ENCODE measurements at places on chromosomes 3 and 15.

- peak; percentile 44 for DNase-seq
These were observed 47.0 kb upstream of the TRIM42 start for GRCh38 chr3:140630866-140631265.

DNA sequence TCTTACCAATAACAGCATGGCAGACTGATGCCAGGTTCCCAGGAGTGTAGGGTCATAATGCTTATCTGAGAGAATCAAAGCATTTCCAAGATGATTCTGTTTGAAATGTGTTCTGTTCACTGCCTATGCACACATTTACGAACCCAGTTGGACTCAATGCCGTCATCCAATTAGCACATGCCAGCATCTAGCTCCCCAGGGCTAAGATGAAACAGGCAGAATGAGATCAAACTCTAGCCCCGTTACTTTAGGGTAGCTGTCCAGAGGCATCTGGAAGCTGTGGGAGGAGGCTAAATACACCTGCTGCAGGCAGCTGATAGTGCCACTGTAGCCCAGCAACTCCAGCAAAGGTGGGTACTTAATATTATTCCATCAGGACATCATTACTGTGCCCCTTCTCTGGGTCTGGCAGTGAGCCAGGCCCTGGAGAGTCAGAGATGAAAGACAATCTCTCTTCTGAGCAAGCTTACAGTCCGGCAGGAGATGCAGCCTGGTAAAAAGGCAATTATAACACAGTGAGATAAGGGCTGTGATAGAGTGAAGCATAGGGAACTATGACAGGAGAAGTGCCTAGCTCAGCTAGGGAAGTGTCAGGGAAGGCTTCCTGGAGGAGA is 156.4 kb upstream of the PPP2R3A start:
- DNase-seq, result no peak

- no peak for DNase-seq
These were observed 47.7 kb upstream of the C2CD4B start for GRCh38 chr15:62212741-62213140.

GRCh38 chr15:96359616-96360521 is 29.4 kb downstream of the NR2F2 start:
- no peak for DNase-seq

DNA sequence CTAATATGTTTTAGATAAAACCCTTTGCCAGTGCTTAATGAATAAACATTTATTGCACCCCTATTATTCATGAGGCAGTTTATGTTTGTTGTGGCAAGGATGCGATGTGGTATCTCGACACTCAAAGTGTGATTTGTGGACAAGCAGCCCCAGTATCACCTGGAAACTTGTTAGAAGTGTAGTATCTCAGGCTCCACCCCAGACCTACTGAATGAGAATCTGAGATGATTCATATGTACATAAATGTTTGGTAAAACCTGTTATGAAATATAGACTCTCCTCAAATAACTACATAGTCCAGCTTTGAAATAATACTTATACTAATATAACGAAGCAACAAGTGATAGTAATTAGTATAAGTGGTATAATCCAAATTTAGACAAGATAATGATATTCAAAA is 914.8 kb downstream of the TUSC7 start:
- no peak for DNase-seq

DNA sequence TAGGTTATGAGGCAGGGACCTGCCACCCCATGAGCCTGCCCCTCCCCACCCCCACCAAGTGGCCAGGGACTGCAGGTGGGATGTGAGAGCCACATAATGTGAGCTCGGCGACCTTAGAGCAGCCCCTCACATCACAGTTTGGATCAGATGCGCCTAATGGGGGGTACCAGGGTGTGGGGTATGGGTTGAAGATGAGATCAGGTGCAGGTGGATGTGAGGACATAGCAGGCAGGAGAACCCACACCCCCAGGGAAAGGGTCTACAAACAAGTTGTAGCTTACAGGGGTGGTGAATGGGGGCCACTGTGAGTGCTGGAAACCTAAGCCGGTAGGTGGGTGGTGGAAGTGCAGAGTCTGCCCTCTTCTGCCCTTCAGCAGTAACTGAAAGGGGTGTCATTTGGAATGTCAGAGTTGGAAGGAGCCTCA is 94.0 kb downstream of the CORO2B start:
- peak; percentile 5 for DNase-seq

- DNase-seq, result no peak
These were observed 96.0 kb upstream of the TSC22D2 start for GRCh38 chr3:150312018-150312657.

DNA sequence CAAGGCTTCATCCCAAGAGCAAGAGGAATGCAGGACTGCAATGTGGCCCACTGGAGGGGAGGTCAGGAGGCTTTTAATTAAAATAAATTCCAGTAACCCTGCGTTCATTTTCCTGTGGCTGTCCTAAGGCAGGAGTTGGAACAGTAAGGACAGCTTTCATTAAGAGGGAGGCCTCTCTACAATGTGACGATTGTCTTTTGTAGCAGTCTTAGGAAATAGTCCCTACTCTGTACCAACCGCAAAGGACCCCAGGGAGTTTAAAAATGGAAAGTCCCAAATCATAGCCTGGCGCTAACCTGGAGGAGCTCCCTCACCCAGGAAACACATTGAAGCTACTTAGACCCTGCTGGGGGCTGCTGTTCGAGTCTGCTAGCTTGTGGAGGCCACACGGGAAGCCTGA is 62.8 kb downstream of the SYNM start:
- no peak for DNase-seq

GRCh38 chr3:149296972-149297371 is 36.5 kb downstream of the TM4SF18 start:
- DNase-seq, result peak; percentile 31

DNA sequence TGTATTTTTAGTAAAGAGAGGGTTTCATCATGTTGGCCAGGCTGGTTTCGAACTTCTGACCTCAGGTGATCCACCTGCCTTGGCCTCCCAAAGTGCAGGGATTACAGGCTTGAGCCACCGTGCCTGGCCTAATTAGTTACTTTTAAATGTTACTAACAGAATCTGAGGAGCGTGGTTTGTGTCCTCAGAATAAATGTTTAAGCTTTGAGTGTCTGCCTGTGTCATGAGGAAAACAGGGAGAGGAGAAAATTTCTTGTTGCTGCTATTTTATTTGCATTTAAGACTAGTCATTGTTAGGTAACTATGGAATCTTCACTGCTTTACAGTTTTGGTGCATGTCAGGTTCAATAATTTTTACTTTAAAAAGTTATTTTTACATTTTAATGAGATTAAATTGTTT is 68.8 kb downstream of the TCF12 start:
- DNase-seq, result no peak

DNA sequence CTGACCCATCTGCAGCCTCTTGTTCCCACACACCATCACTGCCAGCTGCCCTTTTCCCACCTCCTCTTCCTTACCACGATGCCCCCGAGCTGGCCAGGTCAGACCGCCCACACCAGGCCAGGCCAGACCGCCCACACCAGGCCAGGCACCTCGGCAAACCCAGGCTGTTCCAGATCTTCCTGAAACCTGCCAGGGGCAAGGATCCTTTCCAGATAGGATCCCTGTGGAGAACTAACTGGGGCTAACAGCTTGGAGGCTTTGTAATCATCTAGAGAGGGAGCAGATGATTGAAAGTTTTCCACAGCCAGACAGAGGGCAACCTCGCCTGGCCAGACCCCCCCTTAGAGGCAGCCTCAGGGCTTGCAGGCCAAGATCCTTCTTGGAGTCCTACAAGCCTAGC is 287.3 kb upstream of the TLE3 start:
- no peak for DNase-seq

GRCh38 chr15:49750553-49750952 is 129.7 kb downstream of the DTWD1 start:
- no peak for DNase-seq

DNA sequence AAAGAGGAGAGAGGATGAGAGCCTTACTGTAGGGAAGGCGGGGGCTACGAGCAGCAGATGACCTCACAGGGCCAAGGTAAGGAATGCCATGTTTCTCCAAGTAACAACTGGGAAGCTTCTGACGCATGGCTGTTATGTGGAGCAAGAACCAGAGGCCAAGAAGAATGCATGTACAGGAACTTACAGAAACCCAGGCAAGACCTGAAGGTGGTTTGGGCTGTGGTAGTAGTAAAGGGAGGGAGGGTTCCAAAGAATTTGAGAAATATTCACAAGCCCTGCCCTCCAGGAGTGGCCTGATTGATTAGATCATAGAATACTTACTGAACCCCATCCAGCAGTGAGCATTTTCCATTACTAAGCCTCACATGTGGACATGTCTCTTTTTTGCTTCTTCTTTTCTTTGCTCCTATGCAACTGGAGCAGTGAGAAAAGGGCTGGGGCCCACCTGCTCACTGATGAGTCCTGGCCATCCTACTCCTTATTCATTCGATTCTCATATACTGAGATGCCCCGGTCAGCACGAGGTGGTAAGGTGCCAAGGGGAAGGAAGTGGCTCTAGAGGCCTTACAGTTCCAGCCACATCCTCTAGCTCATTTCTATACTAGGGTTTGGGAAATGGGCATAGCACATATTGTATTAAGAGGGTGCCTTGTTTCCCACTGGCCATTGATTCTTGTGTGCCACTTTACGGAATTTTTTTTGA is 8.3 kb upstream of the SLC12A8 start:
- DNase-seq, result peak; percentile 31

DNA sequence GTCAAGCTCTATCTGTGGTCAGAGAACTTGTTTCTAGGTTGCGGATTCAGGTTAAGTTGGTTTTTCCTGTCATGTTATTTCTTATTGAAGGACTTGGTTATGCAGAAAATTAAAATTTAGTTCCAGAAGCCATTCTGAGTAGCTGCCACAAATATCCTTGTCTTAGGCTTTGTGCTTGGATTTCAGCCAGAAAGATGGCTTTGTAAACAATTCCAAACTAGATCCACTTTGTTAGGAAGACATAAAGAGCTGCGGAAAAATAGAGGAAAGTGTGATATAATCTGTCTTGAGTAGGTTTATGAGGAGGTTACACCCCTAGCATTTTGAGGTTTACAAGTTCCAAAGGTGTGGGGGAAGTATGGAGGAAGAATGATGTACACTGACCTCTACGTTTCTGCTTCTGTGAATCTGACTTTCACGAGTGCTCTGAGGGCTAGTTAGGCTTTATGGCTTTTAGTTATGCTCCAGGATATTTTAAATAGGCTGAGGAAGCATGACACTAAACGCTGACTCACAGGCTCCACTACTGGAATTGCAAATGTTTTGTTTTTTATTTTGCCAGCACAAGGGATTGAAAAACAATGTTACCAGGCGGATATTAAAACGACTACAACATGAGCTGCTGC is 46.3 kb upstream of the UTS2B start:
- peak; percentile 86 for DNase-seq

GRCh38 chr3:141147657-141148056 is 84.0 kb upstream of the PXYLP1 start:
- no peak for DNase-seq

- DNase-seq, result peak; percentile 43
These were observed at the start of gene ALDH1A3 for GRCh38 chr15:100879464-100880138. TSS of gene ALDH1A3 (plus strand) at chr15:100879831. CDS start at chr15:100879908, 77 bp downstream.

DNA sequence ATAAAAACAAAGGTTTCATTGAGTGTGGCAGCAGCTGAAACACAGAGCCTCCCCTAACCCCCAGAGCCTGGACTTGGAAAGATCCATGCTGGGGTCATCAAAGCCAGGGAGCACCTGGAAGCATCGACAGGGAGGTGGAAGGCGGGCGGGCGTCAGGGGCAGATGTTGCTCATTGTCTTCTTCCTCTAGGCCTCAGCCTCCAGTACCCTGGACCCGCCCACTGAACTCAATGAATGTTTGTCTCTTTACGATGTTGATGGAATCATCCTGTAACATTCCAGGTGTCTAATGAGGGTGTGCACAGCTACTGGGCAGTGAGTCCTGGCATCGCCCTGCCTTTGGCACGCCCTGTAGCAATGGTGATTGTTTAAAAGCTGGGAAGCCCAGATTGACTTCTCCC is 9.8 kb downstream of the GP5 start:
- DNase-seq, result no peak

GRCh38 chr15:68812597-68813431 is 7.9 kb downstream of the ANP32A start:
- peak; percentile 68 for DNase-seq

DNA sequence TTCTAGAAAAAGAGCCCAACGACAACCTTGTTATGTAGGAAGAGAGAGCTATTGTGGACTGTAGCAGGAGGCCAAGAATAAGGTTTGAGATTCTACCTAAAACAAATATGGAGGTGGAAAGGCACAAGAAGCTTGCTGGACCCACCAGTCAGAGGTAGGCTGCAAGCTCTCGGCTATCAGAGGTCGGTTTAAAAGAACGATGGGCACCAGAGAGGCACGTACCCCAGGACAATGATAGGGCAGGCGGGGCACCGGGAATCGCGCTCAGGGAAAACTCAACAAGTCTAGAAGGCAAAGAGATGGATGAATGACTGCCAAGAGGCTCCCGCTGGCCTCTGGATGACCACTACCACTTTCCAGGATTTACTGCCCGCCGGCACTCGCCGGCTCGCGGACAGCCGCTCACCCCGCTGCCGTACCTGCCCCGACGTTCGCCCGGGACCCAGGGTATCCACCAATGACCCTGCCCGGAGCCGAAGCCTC is 1.1 kb downstream of the HDGFL3 start:
- peak; percentile 28 for DNase-seq

GRCh38 chr3:45272828-45273470 is 46.9 kb upstream of the TMEM158 start:
- DNase-seq, result no peak

GRCh38 chr15:65827065-65827464 is 35.0 kb upstream of the DENND4A start:
- no peak for DNase-seq

GRCh38 chr3:5095886-5096285 is 26.2 kb upstream of the ARL8B start:
- peak; percentile 23 for DNase-seq

DNA sequence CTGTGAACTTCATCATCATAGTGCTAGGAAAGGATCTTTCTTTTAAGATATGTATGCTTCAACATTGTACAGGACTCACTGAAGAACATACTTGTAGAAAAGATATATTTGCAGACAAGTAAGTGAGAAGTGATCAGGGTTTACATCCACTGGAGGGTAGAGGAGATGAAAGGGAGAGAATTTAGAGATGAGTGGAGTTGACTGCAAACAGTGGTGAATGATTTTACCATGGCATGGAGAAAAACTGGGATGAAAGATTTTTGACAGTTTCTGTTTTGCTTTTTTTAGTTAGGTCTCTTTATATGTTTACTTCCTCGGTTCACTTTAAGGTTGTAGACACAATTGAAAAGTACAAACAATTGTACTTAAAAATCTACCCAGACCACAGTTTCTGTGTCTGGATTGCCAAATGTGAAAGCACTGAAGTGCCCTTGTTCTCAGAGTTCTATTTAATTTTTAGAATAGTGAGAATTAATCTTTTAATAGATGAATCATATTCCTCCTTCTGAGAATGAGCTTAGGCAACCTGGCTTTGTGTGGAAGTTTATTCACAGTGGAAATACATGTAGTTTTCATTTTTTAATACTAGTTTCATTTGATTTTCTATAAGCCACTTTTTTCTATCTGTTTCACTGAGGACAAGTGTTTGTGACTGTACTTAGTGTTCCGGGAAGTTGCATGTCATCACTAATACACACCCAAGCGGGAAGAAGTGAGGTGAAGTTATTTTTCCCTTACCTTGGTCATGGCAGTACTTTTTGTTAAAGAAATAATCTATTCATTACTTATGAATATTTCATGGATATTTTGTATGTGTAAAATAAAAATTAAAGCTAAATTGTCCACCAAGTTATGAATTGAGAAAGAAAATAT is 1.8 kb upstream of the GPR171 start:
- DNase-seq, result no peak

Measured in iris pigment epithelial cell (primary cell).